HEK293T (cell line): ENCODE measurements at places on chromosomes 16 and 17.
A peak's percentile ranks its signal among the peaks of the same experiment; 100 is the strongest.

GRCh38 chr16:89921702-89922476 lies 1.3 kb upstream of the TUBB3 start:
- DNase-seq, result peak; percentile 41

DNA sequence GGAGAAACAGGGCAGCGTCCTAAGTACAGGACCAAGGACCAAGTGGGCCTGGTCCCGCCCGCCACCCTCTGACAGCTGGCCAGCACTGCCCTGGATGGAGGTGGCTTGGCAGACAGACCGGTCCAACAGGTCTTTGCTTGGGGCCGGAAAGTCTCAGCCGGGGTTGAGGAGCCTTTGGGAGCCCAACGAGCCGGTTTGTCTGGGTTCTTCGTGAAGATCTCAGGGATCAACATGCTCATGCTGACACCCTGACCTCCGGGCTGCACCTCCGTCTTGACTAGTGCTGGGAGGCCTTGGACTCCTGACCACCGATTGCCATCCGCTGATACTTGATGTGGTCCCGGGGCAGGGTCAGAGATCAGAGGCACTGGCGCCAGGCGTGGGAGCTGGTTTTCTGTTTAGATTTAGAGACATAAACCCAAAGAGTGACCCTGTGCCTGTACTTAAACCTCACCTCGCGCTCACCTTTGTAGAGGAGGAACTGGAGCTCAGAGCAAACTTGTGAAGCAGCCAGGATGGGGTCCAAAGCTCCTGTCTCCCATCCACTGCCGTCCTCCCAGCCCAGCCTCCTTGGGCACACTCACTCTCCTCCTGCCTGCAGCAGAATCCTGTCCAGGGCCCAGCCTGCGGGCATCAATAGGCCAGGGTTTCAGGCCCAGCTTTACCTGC lies 92.1 kb upstream of the GSE1 start:
- DNase-seq, result no peak

GRCh38 chr17:73482251-73482716 lies 162.0 kb downstream of the SDK2 start:
- DNase-seq, result no peak

- DNase-seq, result no peak
These were observed 84.9 kb downstream of the RTN4RL1 start for GRCh38 chr17:1939981-1940809.

DNA sequence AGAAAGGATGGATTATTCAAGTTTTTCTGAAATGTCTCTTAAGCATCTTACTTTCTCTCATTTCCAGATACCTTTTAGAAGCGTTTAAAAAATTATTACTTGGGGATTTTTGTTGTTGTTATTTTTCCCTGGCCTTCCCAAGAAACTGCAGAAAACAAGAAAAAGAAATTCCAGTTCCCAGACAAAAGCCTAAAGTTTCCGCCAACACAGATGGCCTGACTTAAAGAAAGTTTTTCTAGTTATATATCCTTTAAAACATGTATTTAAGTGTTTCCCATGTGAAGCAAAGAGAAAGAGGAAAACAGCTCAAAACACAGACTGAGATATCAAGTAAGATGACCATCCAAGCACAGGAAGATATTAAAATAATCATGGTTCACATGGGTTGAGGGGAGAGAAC lies 401.7 kb upstream of the MAF start:
- no peak for DNase-seq
